ENCODE measurements at places on chromosomes 7 and 10.

DNA sequence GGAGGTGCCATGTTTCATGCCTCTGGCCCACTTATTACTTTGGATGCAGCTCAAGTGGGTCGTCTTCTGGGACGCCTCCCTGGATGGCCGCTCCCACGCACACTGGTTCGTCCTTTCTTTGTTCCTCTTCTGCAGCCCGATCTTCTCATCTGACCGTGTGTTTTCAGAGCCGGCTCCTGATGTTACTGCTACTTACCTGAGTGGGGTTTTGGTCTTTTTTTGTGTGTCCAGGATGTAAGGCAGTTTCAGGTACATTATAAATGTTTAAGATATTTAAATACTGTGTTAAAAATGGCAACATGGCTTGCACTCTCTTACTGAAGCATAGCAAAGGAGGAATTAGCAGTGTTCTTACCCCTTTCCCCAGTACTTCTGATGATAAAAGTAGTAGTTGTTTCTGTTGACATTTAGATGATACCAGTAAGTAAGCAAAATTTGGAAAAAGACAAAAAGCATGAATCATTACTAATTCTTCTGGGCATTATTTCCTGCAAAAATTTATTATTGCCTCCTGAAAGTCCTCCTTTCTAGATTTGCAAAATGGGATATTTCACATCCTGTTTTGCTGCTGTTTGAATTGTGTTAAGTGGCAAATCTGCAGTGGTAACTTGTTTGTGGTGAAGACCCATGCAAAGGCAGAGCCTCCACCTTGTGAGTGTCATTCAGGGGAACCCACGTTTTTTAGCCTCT is 59.4 kb downstream of the SHH start:
- no peak for DNase-seq

DNA sequence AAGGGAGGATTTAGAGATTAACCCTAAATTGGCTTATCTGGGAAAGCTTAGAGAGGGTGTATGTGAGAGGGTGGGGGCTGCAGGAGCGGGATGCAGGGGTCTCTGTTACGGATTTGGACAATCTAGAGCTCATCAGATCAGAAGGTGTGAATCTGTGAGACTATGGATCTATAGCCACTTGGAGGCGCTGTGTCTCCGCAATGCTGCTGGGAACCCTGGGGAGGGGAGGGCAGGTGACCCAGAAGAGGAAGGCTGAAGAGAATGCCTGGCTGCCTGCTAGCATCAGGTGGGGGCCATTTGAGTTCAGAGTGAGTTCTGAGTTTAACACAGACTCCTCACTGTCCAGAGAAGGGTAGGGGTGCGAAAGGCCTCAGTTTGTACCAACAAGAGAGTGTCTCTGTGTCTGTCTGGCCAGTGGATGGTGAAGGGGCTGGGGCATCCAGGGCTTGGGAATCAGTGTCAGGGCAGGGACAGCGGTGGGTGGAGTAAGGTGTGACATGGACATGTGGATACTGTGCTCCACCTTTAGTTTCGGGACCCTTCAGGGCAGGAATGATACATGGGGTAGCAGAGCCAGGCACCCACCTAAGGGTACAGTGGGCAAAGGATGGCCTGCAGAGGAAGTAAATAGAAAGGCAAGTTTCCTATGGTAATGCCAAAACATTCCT is 187.3 kb upstream of the PRSS58 start:
- DNase-seq: no peak

DNA sequence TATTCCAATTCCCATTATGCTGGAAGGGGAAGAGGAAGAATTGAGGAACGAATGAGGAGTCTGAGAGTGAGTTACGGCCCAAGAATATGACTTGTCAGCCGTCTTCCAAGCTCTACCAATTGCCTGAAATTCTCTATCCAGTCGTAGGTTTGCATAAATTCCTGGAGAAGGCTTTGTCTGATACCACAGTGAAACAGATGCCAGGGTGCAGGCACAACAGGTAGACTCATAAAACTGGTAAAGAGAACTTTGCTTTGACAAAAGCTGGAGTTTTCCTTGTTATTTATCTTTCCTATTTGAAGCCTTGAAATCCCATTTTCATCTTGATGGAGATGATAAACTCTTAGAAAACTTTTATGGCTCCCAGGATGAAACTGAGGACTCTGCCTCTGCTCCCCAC is 251.2 kb downstream of the KCNMA1 start:
- no peak for DNase-seq

GRCh38 chr10:79005126-79005810 is 63.5 kb upstream of the ZMIZ1 start:
- no peak for DNase-seq

GRCh38 chr10:97069576-97070362 is 116.0 kb downstream of the SLIT1 start:
- no peak for DNase-seq

GRCh38 chr7:155746188-155746587 is 66.1 kb downstream of the SHH start:
- DNase-seq: no peak

GRCh38 chr7:618539-619367 is 99.1 kb upstream of the PDGFA start:
- DNase-seq: no peak

DNA sequence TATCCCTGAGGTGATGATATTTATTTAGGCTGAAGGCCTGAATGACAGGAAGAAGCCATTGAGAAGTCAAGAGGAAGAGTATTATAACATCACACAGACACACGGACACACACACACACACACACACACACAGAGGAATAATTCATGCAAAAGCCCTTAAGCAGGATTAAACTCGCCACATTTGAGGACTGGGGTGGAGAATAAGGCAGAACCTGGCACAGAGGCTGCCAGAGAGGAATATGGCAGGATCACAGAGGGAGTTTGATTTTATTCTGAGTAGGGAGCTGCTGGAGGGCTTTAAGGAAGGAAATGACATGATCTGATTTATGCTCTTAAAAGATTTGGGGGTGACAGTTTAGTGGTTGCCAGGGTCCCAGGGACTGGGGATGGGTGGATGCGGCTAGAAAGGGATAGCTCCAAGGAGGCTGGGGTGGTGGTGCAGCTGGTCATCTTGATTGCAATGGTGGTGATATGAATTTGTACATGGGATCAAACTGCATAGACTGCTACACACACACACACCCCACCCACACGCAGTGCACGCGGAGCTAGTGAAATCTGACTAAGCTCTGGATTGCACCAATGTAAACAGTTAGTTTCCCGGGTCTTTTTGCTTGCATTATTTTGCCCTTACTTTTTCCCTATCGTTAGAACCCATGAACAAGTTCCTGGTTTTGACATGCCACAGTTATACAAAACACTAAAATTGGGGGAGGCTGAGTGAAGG is 11.2 kb downstream of the SMURF1 start:
- DNase-seq: no peak

DNA sequence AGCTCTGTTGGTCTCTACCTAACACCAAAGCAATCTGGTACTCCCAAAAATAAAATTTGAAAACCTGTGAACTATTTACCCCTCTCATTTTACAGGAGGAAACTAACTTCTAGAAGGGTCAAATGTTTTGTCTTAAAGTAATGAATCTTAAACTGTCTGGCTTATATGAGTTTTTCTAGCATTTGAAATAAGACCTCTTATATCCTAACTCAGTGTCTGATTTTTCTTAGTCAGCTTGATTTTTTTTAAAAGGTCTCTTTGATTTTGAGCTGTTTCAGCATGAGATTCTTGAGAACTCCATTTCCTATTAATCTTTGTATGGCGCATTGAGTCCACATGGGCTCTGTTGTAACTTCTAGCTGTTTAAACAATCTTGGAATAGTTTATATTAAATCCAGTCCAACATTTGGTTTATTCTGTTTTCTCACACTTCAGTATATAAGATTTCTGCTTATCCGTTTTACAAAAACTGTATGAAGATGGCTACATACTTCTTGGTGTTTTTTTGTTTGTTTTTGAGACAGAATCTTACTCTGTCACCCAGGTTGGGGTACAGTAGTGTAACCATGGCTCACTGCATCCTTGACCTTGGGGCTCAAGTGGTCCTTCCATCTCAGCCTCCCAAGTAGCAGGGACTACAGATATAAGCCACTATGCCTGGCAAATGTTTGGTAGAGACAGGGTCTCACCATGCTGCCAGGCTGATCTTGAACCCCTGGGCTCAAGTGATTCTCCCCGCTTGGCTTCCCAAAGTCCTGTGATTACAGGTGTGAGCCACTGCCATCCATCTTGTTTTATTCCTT is 91.1 kb downstream of the PPP1R9A start:
- DNase-seq: no peak

DNA sequence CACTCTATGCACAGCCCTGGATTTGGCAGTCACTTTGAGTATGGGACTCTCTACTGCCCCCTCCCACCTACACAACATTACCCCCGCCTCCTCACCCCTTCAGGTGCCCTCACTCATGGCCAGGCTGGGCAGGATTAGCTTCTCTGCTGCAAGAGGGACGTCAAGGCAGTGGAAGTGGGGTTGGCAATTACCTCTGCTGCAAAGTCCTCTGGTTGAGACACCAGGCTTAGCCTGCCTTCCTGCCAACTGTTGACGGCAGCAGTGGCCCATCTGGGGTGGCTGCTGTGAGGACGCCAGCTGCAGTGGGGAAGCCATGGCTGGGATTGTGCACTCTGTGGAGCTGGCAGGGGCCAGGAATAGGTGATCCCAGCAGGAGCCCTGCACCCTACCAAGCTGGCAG is 26.7 kb downstream of the SVIL start:
- DNase-seq: no peak

GRCh38 chr10:77588886-77589285 is 48.7 kb downstream of the KCNMA1 start:
- no peak for DNase-seq

DNA sequence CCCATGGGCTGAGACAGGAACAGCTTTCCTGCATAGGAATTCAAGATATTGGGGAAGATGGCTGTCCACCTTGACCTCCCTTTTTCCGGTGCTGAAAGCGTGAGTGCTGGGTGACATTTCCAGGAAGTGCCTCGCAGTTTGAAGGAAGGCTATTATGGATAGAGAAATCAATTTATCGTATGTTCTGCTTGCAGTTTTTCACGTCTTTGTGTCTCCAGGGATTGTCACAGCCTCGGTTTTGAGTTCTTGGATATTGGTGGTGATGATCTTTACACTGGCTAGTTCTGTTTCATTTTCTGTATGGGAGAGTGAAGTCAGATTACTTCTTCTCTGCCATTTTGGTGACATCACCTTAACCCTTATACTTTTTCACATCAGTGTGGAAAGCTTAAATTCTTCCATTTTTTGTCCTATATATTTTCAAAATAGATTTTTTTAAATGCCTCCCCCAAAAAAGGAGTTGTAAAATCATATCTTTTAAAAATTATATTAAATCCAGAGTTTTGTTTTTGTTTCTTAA is 102.5 kb upstream of the APBB1IP start:
- DNase-seq: no peak

GRCh38 chr7:135964274-135964673 is 12.9 kb downstream of the MTPN start:
- no peak for DNase-seq

- no peak for DNase-seq
These were observed 125.1 kb downstream of the TFPI2 start for GRCh38 chr7:93765475-93765874.

- no peak for DNase-seq
These were observed 479.7 kb downstream of the ATRNL1 start for GRCh38 chr10:115572740-115573455.

- DNase-seq: no peak
These were observed 51.1 kb downstream of the COL17A1 start for GRCh38 chr10:104034401-104035193.

- no peak for DNase-seq
These were observed 2.2 kb upstream of the GET4 start for GRCh38 chr7:874031-874749.

- no peak for DNase-seq
These were observed 56.2 kb upstream of the NPY start for GRCh38 chr7:24227603-24228359.

DNA sequence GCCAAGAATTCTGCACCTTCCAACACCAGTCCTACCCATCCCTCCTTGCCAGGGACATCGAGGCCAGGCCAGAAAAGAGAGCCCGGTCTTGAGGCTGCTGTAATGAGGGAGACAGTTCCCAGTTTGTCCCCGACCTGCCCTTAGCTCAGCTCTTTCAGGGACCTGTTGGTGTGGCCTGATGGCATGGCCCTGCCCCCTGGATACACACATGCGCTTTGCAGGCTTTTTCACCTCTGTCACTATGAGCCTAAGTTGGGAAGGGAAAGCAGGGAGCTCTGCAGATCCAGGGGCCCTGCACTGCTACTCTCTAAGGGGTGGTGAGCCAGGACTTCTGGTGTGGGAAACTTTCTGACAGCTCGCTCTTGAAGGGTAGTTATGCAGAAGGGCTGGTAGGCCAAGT is 2.1 kb downstream of the SCD start:
- no peak for DNase-seq

DNA sequence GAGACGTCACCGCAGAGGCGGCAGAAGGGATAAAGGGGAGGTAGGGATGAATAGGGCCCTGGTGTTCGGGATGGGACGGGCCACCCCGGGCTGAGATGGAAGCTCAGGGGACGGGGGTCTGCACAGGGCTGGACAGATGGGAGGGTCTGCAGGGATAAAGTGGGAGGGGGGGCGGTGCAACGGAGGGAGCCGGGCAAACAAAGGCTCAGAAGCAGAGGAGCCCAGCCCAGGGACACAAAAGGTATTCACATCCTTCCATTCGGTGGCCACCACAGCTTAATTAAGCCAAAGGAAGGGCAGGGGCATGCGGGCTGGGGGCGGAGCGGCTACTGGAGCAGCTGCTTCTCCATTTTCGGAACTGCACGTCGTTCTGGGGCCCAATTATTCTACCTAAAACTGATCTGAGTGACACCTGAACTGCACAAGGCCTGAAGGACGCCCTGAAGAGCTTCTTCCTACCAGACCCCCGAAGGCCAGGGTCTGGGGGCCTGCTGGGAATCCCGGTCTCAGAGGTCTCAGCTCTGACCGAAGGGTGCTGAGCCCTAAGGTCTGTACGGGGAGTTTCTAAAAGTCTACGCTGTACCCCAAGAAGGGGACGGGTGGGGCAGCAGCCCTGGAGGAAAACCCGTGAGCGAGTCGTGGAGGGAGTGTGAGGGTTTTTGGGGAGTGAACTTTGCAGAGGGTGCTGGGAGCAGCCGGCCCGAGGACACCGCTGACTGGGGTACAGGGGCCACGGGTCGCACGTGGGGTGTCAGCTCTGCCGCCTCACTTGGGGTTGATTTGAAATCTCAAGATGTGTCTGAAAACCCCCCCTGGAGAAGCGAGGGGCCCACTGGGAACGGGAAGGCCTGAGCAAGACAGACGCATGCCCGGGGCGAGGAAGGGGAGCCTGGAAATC is 334.8 kb downstream of the DNAJB6 start:
- no peak for DNase-seq

DNA sequence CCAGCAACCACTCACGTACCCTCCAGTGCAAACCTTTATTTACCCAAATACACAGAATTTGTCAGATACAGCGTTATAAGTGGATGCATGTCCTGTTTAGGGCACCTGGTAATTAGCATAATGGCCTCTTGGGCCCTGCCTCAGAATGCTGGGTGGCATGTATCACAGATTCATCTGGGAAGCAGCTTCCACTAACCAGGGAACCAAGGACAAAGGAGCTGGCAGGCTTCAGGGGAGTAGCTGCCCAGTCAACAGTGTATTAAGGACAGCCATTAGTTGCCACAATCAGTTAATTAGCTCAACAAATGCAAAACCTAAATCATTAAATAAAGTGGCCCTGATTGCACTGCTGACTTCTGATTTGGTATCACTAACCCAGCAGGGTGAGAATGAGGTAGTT is 105.7 kb downstream of the RAPGEF5 start:
- peak; percentile 29 for DNase-seq

GRCh38 chr10:30553626-30554439 is 75.7 kb downstream of the LYZL2 start:
- no peak for DNase-seq

- no peak for DNase-seq
These were observed 3.4 kb downstream of the ASNS start for GRCh38 chr7:97868788-97869187.

GRCh38 chr10:88066876-88067275 is 203.5 kb downstream of the PTEN start:
- no peak for DNase-seq

- no peak for DNase-seq
These were observed 1.3 kb downstream of the OGA start for GRCh38 chr10:101816913-101817336.
